Fibroblast of skin of right quadriceps (primary cell): ENCODE measurements at places on chromosomes 3 and 15.

- DNase-seq: no peak
Observed at GRCh38 chr15:29699791-29700190, 122.5 kb downstream of the TJP1 start.

- DNase-seq: no peak
Observed at GRCh38 chr3:105470851-105471250, 104.1 kb downstream of the ALCAM start.

GRCh38 chr3:142604940-142605339 lies 8.7 kb downstream of the PLS1 start:
- no peak for DNase-seq

GRCh38 chr15:54840621-54841398 lies 355.9 kb downstream of the RSL24D1 start:
- no peak for DNase-seq

DNA sequence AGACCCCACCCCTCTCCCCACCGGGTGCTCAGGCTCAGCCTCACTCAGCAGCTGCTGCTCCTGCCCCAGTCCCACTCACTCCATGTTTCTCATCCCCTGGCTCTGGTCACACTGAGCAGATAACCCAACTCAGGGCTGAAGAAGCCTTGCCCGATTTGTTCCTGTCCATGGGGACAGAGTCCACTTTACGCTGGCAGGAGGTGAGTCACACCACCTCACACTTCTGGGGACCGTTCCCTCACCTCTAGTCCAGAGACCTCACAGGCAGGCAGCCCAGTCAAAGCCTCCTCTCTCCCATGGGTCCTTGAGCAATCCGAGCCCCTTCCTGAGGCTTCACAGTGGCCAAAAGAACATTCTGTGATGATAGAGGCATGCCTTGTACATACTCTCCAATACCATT lies 1.4 kb downstream of the CIDEC start:
- DNase-seq: no peak

DNA sequence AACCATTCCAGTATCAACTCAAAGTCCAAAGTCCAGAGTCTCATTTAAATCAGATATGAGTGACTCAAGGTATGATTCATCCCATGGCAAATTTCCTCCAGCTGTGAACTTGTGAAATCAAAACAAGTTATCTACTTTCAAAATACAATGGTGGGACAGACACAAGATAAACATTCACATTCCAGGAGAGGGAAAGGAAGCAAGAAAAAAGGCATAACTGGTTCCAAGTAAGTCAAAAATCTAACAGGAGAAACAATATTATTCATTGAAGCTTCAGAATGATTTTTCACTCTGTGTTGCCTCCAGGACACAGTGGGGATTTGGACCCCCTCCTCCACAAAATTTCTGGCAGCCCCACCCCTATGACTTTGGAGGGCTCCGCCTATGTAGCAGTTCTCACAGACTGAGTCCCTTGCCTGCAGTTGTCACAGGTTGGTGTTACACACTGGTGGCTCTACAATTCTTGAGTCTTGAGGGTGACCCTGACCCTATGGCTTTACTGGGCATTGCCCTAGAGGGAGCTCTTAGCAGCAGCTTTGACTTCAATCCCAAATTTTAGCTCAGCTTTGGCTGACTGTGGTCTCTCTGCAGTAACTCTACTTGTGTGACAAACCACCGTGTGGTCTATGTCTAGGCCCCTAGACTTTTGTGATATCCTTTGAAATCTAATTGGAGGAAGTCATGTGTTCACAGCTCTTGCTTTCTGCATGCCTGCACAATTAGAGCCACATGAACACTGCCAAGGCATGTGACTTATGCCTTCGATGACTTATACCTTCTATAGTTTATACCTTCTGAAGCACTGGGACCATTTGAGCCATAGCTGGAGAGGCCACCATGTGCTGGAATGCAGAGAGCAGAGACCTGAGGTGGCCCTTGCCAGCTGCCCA lies 644.2 kb downstream of the GRM7 start:
- DNase-seq: peak; percentile 15

GRCh38 chr15:62549345-62549970 lies 384.4 kb upstream of the C2CD4B start:
- no peak for DNase-seq

DNA sequence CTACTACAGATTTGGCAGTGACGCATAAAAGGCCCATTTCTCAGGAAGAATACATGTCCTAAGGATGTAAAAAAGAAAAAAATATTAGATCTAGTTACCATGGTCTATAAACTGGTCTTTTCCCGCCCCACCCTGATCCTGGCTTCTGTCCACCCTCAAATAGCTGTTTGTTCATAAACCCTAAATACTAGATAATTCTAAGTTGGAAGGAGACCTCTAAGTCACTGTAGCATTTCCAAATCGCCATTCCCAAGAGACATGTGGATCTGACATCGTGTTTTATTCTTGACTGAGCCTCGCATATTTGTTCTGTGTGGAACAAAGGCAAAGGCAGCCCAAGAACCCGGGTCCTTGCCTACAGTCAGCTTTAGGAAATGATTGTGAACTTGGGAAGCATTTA lies 49.0 kb downstream of the LMCD1 start:
- no peak for DNase-seq

GRCh38 chr3:45024542-45025255 lies 1.4 kb upstream of the CLEC3B start:
- no peak for DNase-seq

DNA sequence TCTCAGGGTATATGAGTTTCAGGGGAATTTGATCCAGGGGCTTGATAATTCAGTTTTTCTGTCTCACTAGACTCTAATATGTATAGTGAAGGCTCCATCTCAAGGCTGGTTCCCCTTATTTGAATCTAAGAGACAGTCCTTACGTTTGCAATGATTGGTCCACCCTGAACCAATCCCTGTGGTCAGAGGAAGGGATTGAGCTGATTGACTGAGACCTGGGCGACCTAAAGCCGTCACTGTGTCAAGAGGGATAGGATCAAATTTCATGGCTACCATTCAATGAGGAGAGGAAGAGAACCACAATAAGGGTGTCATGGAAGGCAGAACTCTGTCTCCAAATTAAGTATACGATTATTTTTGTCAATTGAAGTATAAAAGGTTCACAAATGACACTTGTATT lies 16.3 kb downstream of the NUDT16 start:
- DNase-seq: no peak

GRCh38 chr3:158509891-158510290 lies 61.1 kb upstream of the MLF1 start:
- no peak for DNase-seq

- peak; percentile 97 for DNase-seq
Observed at GRCh38 chr3:73580343-73580742, 44.4 kb downstream of the PDZRN3 start.

GRCh38 chr15:82647045-82647834 lies at the start of gene CPEB1:
Gene CPEB1 (minus strand): TSS chr15:82647363. CDS start chr15:82628459, 18,904 bp downstream.
- DNase-seq: peak; percentile 21

- DNase-seq: peak; percentile 77
Observed at GRCh38 chr3:50189274-50189673, 2.1 kb upstream of the GNAT1 start.

DNA sequence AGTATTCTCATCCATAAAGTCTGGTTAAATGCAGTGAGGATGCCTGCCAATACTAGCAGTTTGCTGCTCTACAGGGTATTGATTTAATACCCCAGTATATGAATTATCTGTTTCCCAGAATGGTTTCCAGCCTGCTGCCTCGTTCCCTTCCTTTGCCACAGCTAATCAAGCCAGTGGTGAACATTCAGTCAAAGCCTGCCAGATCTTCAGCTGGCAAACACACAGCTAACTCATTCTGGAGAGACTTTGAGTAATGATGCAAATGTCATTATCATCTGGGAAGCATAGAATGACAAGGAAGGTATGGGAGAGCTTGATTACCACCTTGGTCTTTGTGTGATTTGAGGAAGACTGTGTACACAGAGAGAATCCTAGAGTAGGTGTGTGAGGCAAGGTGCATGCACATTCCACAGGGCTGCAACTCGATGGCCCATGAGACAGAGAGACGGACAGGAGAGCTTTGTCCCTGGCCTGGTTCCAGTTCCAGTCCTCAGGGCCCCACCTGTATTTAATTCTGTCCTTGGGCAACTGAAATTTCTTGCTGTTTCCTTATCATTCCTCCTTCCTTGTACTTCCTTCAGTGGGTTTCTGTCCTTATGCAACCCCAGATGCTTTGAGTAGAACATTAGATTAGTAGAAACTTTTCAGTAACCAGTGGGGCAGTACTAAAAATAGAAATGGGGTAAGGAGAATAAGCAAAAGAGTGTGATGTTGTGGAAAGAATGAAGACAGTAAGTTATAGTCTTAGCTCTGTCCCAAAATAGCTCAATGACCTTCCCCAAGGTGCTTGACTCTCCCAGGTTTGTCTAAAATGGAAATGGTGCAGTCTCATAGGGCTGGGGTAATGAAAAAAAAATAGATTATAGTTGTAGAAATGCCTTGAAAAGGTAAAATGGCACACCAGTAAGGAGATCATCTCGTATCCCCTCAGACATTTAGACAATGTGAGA lies 72.5 kb downstream of the MITF start:
- no peak for DNase-seq

DNA sequence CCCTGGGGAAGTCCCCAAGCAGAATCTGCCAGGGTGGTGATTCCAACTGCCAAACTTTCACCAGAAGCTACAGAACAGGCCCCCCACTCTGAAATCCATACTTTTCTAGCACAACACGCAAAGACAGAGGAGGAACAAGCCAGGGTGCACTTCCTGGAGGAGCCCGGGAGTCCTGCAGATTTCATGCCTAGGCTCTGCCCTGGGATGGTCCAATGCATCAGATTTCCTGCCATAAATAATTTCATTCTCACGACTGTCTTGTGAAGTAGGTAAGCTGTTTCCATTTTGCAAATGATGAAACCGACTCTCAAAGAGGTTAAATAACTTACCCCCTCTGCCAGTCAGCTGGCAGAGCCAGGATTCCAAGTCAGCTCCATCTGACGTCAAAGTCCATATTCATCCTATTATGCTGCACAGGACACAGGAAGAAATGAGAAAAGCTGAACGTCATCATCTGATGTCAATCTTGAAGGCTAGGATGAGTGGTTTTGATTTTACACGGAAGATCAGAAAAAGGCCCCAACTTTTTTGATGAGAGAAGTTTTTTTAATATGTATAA lies 134.8 kb upstream of the IGF1R start:
- no peak for DNase-seq

GRCh38 chr3:173911446-173911845 lies 513.9 kb downstream of the NLGN1 start:
- DNase-seq: no peak

DNA sequence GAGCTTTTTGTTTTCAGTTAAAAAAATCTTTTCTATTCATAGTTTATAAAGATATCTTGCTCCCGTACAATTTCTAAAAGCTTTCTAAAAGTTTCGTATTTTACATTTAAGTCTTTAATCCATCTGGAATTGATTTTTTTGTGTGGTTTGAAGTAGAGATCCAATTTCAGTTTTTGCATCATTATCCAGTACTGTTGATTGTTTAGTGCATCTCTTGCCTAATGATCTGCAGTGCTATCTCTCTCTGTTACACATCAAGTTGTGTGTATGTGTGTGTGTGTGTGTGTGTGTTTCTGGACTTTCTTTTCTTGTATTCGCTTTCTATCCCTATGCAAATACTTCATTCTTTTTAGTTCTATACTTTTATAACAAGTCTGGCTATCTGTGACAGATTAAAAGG lies 605.8 kb upstream of the DPPA4 start:
- DNase-seq: peak; percentile 55

DNA sequence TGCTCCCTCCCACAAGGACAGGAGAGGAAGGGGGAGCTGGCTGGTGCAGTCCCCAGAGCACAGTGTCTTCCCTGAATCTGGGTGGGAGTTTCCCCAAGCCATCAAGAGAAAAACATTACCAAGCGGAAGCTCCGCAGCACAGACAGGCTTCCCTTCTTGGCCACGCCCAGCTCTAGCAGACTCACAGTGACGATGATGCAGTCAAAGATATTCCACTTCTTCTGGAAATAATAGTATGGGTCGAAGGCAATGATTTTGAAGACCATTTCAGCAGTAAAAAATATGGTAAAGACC lies 76.7 kb downstream of the SCN10A start:
- no peak for DNase-seq

- DNase-seq: no peak
Observed at GRCh38 chr3:94794563-94794962, 731.7 kb downstream of the NSUN3 start.

DNA sequence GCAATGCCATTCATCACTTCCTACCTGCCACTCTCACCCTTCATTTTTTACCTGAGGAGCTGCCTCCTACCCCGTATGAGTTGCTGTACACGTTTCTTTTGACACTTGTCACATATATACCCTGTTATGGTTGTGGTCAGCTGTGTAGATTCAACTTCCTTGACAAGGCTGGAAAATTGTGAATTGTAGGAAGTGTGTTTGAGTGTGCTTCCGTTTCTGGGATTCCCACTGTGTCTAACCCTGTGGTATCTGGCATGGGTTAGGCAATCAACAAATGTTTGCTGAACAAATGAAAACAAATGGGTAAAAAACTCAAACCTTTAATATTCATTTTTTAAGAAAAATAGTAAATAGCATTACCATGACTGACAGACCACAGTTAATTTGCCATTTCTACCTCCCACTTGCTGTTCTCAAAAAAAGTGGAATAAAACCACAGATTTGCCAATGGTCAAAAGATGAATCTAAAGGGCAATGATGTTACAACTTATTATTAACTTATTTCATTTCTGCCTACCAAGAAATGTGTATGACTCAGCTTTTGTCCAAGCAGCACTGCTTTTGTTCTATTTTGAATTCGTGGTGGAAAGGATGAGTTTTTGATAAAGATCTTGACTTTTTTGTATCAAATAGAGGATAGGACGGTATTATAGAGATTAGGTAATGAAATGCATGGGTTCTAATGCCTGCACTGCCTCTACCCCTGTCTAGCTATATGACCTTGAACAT lies 404.6 kb downstream of the LPP start:
- DNase-seq: peak; percentile 31

- DNase-seq: peak; percentile 92
Observed at GRCh38 chr3:127002195-127003174, 19.6 kb downstream of the PLXNA1 start.

DNA sequence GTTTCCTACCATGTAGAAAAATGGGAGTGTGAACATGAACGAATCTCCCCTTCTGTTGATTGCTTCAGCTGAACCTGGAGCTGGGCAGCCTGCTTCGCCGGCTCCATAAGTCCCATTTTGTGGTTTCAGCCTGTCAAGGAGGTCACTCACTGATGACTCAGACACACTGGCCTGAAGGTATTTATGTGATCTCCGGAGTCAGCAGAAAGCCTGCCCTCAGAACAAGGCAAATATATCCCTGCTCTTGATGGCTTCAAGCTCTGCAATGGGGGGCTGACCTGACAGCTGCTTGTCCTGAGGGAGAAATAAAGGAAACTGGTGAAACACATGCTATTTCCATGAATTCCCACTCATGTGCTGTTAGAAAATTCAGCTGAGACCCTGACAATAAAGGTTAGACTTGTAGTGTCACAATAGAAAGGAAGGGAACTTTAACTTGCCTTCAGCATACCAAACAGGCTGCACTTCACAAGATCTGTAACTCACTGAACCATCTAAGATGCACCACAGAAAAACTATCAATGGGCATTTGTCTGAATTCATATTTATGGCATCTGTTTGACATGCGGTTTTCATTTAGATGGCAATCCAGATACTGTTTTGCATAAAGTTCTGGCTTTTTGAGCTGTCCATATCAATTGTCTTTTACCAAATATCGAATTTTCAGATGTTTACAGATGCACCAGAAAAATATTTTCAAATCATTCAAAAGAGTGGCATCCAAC lies 282.0 kb upstream of the VEPH1 start:
- peak; percentile 89 for DNase-seq
